ENCODE measurements at places on chromosomes 11 and 22.

DNA sequence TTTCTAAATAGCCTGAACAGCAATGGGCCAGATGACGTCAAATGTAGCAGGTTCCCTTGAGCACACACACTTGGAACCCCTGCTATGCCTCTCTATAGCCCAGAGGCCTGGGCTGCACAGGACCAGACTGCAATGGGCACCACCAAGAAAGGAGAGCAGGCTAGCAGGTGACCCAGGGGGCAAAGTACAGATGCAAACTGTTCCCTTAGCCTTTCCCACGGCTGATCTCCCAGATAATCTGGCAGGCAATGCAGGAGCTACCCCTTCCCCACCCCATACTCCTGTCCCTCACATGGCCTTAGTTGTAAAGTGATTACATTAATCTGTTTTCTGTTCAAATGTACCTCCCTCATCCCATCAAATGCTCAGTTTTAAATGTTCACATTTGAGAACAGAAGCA lies 41.3 kb downstream of the SMCO4 start:
- DNase-seq: no peak

DNA sequence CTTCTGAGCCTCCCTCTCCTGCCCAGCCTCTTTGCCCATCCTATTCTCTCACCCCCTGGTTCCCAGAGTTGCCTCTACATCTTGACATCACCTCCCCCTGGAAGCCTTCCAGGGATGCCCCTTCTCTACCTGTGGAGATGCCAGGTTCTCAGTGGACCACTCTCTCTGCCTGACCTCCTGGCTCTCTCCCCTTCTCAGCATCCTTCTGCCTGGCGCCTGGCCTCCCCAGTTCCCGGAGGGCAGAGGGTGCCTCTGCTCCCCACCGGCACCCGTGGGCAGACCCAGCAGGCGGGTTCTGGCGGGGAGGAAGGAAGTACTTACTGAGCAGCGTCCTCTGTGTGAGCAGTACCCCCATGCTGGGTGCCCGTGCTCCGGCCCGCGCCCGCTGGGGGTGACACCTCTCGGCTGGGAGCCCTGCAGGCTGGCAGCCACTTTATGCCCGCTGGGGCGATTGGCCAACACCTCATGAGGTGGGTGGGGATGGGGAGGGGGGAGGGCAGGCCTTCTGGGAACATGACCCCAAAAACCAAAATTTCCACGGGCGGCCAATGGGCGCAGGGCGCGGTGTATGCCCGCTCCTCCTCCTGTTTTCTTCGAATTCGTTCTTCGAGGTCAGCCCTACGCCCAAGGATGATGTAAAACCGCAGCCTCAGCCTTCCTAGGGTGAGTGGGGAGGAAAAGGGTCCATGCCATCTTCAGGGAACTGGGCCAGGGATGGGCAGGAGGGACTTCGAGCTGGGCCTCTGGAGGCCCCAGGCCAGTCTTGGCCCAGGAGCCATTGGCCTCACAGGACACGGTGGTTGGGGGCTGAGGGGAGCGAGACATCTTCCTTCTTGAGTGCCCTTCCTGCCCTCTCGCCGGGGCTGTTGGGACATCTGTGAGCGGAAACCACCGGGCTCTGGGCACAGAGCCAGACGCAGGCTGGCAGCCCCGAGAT lies at the start of gene OSM:
Gene OSM, minus strand, starts transcription at position 407 of the 937 bp plus-strand sequence. Its CDS starts 52 bp downstream, at position 355.
- no peak for DNase-seq

GRCh38 chr22:31821572-31821971 lies 67.8 kb downstream of the DEPDC5 start:
- no peak for DNase-seq

DNA sequence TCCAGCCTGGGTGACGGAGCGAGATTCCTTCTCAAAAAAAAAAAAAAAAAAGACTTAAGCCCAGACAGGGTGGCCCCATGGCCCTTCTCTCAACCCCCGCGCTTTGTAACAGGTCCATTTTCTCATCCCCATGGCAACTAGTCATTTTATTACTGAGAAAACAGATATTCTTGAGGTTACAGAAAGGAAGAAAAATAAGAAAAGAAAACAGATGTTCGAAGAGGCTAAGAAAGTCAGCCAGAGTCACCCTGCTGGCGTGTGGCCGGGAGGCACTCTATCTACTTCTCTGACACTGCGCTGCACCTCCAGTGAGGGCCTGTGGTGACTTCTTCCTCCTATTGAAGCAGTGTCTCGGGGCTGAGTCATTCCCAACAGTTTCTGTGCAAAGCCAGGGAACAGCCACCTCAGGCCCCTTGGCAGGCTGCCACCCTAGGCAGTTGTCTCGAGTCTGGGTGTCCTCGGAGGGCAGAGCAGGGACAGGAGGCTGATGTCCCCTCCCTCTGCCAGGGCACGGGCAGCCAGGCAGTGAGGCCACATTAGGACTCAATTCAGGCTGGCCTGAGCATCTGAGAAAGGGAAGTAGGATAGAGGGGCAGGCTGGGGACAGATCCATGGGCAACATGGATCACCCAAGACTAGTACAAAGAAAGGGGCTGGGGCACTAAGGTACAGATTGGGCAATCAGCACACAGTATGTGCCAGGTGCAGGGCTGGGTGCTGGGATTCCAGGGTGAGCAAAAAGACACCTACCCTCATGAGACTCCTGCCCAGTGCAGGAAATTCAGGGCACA lies 16.4 kb upstream of the SYVN1 start:
- DNase-seq: no peak

Data from activated naive CD4-positive, alpha-beta T cell (primary cell).